RPMI8226 (cell line): ENCODE measurements at places on chromosomes 6 and 20.

GRCh38 chr6:22766979-22767378, 197.6 kb downstream of the HDGFL1 start:
- no peak for DNase-seq

DNA sequence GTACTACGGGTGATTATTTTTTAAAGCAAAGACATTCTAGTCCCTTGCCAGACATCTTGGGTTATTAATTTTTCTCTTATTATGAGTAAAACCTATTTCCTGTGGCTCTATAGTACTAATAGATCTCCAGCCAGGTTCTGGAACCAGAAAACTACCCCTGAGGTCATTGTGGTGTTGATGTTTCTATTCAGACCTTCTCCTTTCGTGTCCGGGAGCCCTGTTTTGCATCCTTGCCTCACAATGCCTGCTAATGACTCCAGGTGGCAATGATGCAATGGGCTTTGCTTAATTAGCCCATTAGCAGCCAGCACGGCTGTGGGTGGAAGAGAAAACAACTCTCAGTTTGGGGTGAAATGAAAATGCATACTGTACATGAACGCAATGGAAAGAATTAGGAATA, 62.9 kb upstream of the ARG1 start:
- DNase-seq, result no peak

GRCh38 chr20:11296221-11296620, 621.5 kb upstream of the BTBD3 start:
- no peak for DNase-seq

GRCh38 chr6:134539865-134540323, 222.0 kb upstream of the SGK1 start:
- DNase-seq, result no peak
